Stimulated activated CD8-positive, alpha-beta memory T cell treated with anti-CD3 and anti-CD28 coated beads, Interleukin-12 subunit alpha, Interleukin-12 subunit beta, amount 100 ng/mL, for 1 hour (primary cell): ENCODE measurements at places on chromosomes 1 and 21.

DNA sequence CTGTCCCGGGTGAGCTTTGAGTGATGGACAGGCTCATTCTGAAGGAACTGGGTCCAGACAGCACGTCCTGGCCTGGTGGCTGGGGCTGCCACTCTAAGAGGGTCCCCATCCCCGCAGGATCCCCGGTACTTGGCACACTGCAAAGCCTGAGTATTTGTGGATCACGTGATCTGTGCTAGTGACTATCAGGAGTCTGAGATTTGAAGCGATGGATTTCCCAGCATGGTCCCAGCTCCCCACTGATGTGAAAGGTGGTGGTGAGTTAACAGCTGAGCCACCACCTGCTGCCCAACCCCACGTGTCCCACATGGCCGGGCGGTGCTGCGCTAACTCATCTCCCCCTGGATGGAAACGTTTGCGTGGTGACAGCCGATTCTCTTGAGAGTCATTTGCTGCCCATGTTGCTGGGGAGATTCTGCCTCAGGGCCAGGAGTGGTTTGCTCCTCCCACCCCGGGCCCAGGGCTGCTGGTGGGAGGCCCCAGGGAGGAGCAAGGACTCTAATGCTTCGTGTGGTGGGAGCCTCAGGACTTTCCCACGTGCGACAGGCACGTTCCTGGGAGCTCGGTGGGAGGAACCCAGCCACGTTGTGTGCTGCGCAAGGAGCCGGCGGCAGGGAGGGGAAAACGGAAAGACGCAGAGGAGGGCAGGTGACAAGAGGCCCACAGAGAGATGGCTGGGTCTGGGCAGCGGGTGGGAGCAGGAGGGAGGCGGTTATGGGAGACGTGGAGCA, 15.1 kb downstream of the FAAP20 start:
- no peak for DNase-seq

DNA sequence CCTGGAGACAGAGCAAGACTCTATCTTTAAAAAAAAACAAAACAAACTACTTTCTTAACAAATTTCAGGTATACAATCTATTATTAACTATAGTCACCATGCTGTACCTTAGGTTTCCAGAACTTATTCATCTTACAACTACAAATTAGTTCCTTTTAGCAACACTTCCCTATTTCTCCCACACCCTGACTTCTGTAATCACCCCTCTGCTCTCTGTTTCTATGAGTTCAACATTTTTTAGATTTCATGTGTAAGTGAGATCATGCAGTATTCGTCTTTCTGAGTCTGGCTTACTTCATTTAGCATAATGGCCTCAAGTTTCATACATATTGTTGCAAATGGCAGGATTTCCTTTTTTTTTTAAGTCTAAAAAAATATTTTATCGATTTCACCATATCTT, 77.9 kb upstream of the LPGAT1 start:
- DNase-seq, result no peak

- DNase-seq, result no peak
Measured at GRCh38 chr1:189206617-189207016, 1271.0 kb downstream of the BRINP3 start.

DNA sequence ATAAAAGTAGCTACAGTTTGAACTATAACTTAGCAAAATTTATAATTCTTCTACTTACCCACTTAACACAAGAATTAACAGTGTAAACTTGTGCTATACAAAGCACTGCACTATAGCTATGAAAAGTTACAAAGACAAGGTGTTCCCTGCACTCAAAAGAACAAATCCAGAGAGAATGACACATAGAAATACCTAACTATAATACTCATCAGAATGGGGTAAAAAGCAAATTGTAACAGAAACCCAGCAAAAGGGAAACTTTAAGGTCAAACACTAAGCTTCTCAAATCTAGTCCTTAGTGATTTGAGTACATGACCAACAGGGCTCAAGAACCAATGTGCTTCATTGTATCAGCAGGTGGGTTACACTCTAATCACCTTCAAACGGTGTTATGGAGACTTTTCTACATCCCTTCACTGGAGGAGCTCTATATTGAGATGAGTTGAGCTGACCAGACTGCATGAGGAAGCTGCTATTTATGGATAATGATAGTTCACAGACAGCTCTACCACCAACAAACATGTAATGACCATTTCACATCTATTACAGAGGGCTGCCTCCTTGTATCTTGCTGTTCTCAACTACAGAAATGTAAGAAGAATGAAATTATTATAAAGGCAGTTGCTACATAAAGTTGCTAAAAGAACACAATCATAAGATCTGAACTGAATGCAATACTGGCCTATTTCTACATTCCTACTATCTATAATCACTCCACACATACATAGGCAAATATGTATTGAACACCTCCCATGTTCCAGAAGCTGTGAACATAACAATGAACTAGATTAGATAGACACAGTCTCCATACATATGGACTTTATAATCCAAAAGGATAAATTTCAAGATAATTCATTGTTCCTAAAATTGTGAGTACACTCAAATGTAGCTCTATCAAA, 47.6 kb downstream of the PIK3R3 start:
- no peak for DNase-seq

DNA sequence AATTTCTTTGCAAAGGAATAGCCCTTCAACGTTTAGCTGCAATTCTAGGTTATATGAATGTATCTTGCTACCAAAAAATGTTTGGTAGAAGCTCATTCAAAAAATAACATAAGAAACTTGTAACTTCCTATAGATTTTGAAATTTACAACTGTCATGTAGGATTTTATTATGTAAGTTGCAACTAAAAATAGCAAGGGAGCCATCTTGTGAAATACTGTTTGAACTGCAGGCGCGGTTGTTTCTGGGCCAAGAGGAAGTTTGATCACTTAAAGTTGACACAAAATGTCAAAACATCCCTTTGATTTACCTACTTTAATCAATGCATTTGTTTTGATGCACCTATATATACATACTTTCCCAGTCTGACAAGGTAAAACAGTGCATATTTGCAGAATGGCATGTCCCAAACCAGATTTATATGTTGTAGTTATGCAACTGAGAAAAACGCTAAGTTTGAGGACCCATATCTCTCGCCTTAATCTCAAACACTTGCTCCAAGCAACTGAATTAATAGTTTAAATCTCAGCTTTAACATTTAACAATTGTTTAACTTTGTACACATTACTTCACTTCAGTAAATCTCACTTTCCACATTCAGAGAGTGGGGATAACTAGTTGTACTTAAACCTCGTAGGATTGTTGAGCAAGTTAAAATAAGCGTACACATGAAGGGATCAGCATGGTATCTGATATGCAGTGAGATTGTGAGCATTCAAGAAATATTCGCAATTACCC, 63.9 kb downstream of the KCNK2 start:
- DNase-seq, result no peak
